NCI-H187 (cell line): ENCODE measurements at places on chromosomes 7 and 10.

- DNase-seq = peak; percentile 35
Observed at GRCh38 chr7:118195837-118196474, 12.0 kb downstream of the LSM8 start.

GRCh38 chr7:100884736-100885439 is 4.6 kb downstream of the UFSP1 start:
- no peak for DNase-seq

- no peak for DNase-seq
Observed at GRCh38 chr7:140261522-140261921, 84.7 kb upstream of the KDM7A start.

DNA sequence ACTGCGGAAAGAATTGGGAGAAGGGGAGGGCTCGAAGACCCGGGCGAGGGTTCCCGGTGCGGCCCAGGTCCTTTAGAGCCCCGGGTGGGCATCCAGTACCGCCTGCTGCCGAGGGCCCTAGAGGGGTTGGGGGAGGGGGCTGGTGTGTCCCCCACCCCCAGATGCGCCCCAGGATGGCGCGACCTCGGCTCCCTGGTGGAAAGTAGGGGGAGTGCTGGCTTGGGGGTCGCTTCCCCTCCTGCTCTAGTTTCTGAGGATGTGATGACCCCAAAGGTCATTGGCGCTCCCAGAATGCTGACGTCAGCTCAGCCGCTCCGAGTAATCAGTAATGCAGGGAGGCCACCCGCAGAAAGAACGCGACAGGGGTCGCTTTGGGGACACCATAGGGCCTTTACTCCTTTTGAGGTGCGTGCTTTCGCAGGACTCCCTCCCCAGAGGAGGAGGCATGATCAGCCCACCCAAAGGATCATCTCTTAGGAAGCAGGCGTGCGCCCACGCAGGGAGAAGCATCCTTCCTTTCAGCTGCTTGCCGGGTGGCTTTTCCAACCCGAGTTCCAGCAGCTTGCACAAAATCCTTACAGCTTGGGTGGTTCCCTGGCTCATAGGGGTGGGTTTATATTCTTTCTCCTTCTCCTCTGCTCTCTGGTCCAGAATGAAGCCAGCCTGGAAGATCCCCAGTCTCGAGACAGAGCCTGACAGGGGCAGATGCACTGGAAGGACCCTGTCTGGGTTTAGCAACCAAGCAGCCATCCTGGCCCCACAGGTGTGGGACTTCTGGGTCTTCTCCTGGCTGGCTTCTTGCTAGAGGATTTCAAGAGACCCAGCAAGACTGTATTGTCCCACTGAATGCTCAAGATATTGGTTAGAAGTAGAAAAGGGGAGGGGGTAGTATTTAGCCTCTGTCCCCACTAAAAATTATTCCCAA is 1.3 kb upstream of the PRKAG2 start:
- no peak for DNase-seq

GRCh38 chr7:96284835-96285234 is 37.1 kb downstream of the SLC25A13 start:
- no peak for DNase-seq

- DNase-seq = no peak
Observed at GRCh38 chr7:17915168-17915567, 25.1 kb downstream of the SNX13 start.
